Small intestine (tissue), 16 donors: ENCODE measurements at places on chromosomes 2 and 18.

DNA sequence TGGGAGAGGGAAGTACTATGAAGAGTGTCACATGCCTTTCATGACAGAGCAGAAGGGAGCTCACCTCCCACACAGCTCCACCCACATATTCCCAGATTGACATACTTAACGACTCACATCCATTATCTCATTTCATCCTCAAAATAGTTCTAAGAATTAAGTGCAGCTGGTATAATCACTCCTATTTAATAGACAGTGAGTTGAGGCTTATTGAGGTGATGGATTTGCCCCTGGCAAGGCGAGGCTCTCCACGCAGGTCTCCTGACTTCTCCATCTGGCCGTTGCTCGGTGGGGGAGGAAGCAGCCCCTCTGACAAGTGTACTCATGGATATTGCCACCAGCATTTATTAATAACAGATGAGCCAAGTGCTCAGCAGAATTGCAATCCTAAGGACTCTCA lies 81.4 kb downstream of the TGOLN2 start:
- DNase-seq, result no peak

GRCh38 chr2:162579986-162580385 lies 236.1 kb downstream of the GCA start:
- no peak for DNase-seq

GRCh38 chr2:212711856-212712255 lies 173.3 kb upstream of the ERBB4 start:
- DNase-seq, result no peak

GRCh38 chr2:6506361-6506794 lies 359.3 kb downstream of the CMPK2 start:
- DNase-seq, result peak; percentile 4

DNA sequence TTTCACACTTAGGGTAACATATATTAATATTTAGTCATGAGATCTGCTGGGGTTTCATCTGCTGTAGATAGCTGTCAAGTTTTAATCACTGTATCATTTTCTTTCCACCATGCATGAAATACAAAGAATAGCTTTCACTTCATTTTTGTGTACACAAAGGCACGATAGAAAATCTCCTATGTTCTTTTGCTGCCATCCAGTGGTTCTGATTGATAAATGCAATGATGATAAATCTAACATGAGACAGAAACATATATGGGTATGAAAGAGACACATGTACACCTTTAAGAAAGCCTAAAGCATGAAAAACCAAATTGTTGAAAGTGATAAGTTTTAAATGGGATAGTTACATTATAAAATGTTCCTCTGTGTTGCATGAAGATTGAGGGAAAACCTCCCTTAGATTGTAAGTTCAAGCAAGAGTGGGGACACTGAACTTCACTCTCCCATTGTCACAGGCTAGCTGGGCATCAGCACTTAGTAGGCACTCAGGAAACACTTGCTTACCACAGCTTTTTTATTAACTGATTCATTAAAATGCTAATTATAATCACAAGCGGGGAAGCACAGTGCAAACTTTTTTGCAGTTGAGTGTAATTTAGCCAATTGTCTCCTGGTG lies 31.2 kb downstream of the C1D start:
- peak; percentile 62 for DNase-seq

DNA sequence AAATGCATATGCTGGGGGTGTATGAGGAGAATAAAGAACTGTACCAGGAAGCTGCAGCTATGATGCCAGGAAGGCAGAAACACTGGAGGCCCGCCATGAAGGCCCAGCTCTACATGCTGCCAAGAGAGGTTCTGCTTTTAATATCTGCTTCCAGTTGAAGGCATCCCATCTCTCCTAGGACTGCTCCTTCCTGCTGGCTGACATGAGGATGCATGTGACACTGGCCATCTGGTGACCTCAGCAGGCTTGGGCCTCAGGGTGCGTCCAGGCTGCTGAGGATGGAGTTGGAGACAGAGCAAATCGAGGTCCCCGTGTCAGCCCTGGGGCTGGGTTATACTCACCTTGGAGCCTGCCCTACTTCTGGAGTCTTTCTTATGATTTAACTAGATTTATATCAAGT lies 49.0 kb downstream of the PSMG2 start:
- DNase-seq, result no peak

GRCh38 chr2:199440118-199440517 lies 17.6 kb downstream of the SATB2 start:
- DNase-seq, result no peak

- peak; percentile 84 for DNase-seq
Measured at GRCh38 chr2:10765461-10765860, 44.0 kb downstream of the ATP6V1C2 start.

DNA sequence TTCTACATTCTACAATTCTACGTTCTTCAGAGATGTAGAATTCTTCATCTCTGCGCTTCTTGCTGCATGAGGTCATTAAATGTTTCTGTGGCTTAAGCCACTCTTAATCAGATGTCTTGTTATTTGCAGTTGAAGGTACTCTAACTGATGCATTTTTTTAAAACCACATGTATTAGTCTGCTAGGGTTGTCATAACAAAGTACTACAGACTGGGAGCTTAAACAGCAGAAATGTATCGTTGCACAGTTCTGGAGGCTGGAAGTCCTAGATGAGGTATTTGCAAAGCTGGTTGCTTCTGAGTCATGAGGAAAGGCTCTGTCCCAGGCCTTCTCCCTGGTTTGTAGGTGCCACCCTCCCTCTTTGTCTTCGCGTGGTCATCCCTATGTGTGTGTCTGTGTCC lies 176.3 kb upstream of the GLI2 start:
- DNase-seq, result no peak

GRCh38 chr2:227414846-227415245 lies 27.1 kb upstream of the SCYGR1 start:
- DNase-seq, result no peak

GRCh38 chr2:237310515-237311114 lies 103.3 kb downstream of the COL6A3 start:
- DNase-seq, result no peak

- DNase-seq, result no peak
Measured at GRCh38 chr2:43082903-43083677, 143.3 kb downstream of the ZFP36L2 start.

- DNase-seq, result peak; percentile 54
Measured at GRCh38 chr2:185628985-185629384, 109.6 kb upstream of the FSIP2 start.
